ENCODE measurements at places on chromosomes 11 and 22.
A peak's percentile ranks its signal among the peaks of the same experiment; 100 is the strongest.

- DNase-seq = no peak
- H3K36me3 ChIP-seq = no peaks in the 10 kb centered on the region
- no peaks in the 10 kb centered on the region for H3K27me3 ChIP-seq
- no peak overlapping the region for H3K27ac ChIP-seq
- no peak overlapping the region for H3K4me3 ChIP-seq
- no peaks in the 10 kb centered on the region for H3K4me1 ChIP-seq
Observed at GRCh38 chr11:41003339-41004282, 455.8 kb downstream of the LRRC4C start.

DNA sequence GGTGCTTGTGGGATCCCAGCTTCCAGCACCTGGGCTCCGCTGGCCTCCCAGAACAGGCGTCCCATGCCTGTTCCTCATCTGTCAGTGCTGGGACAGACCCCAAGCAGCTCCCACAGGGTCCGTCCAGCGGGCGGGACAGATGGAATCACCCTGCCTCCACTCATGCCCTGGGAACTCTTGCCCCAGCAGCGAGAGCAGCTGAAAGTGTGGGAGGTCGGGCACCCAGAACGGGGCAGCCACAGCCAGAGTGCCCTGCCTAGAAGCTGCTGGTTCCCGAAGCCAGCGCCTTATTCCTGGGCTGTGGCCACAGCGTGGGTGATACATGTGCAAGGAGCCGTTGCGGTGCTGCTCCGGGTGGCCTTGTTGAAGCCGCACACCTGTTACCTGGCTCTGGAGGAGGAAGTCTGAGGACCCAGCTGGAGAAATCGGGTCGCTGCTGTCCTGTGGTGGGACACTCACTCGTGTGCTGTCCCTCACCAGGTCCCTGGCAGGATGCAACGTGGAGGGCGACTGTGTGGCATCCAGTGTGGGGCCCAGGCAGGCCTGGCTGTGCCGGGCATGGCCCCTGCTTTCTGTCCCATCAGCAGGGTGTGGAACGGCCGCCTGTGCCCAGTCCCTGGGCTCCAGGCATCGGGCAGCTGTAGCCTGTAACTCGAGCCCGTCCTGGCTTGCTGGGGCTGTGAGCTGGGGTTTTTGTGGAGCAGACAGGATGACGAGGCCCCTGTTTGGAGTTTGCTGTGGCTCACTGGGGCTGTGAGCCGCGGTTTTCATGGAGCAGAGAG is 16.2 kb downstream of the GRAMD4 start:
- peak overlapping the region; percentile 51 for H3K27ac ChIP-seq
- H3K4me1 ChIP-seq = peaks cover 59% of the 10 kb centered on the region
- no peaks in the 10 kb centered on the region for H3K36me3 ChIP-seq

DNA sequence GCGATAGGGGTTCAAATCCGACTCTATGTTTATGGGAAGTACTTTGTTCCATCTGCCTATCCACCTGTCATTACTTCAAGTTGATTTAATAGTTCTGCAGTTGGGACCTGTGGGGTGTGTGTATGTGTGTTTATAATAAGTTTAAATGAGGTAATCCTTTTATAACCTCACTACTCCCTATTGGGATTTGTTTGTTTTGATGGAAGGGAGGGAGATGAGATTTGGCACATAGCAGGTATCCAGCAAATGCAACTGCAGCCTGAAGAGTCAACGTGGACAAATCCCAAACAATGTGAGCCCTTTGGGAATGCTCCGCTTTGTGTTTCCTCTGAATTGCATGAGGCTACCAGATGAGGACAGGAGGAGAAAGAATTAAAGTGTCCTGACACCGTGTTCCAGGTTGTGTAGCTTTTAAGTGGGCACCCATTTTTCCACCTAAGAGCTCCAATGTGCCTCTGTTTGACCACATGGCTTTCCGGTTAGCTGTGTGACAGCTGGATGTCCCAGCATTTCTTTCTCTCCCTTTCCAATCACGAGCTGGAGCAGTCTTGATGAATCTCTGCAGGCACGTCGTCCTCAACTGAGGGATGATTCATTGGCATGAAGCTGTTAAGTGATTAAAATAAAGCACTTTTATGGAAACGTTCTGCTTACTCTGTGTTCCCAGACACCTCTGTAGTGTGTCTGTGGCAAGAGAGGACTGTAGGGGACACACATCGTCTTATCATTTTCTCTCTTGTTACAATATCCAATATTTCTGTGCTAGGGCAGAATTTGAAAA is 610.7 kb downstream of the NTM start:
- no peak overlapping the region for H3K27ac ChIP-seq
- no peak overlapping the region for H3K4me3 ChIP-seq
- H3K4me1 ChIP-seq = no peaks in the 10 kb centered on the region
- no peaks in the 10 kb centered on the region for H3K36me3 ChIP-seq
- no peaks in the 10 kb centered on the region for H3K27me3 ChIP-seq
- DNase-seq = no peak

GRCh38 chr11:104369761-104370160 is 205.8 kb upstream of the PDGFD start:
- no peak for DNase-seq
- no peak overlapping the region for H3K27ac ChIP-seq
- no peaks in the 10 kb centered on the region for H3K36me3 ChIP-seq
- no peaks in the 10 kb centered on the region for H3K4me1 ChIP-seq

- no peak overlapping the region for H3K4me3 ChIP-seq
- H3K27me3 ChIP-seq = no peaks in the 10 kb centered on the region
- H3K27ac ChIP-seq = no peak overlapping the region
- DNase-seq = no peak
- H3K4me1 ChIP-seq = no peaks in the 10 kb centered on the region
Observed at GRCh38 chr11:48028914-48029680, 48.7 kb downstream of the PTPRJ start.

- no peak for DNase-seq
- H3K4me3 ChIP-seq = no peak overlapping the region
- no peak overlapping the region for H3K27ac ChIP-seq
- peaks cover 35% of the 10 kb centered on the region for H3K27me3 ChIP-seq
- H3K36me3 ChIP-seq = no peaks in the 10 kb centered on the region
- 0 out of 2 replicates have a peak, but pooled peaks cover 10% of the 10 kb centered on the region for H3K4me1 ChIP-seq
Observed at GRCh38 chr11:2164861-2165555, 4.0 kb upstream of the INS start.

DNA sequence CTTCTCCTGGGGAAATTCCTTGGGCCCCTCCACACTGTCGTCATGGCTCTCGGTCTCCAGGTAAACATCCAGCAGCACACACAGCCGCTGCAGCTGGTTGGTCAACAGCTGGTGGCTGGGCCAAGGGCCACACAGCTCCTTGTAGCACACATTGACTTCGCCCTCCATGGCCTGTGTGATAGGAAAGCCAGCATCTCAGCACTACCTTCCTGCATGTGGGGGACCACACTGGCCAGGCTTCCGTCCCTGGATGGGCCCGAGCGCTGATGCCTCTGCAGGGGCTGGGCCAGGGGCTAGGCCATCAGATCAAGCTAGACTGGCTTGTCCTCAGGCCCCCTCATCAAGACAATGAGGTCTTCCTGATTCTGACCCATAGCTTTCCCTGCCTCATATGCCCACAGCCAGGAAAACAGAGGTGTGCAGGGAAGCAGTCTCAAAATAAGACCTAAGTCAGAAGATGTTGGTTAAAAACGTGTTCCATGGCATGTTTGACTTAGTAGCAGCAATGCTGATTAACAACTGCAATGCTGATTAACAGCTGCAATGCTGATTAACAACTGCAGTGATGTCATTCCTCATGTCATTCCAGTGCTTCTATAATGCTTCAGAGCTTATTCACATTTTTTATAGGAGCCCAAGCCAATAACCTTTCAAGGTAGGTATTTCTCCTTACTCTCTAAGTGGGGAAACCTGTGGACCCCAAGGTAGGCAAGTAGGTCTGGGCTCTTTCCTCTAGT is 31.3 kb downstream of the NEFH start:
- H3K4me3 ChIP-seq = no peak overlapping the region
- H3K4me1 ChIP-seq = no peaks in the 10 kb centered on the region
- H3K27me3 ChIP-seq = no peaks in the 10 kb centered on the region
- no peak for DNase-seq
- no peak overlapping the region for H3K27ac ChIP-seq

GRCh38 chr11:60263402-60263801 is 17.1 kb upstream of the MS4A4A start:
- no peak for DNase-seq
- H3K4me1 ChIP-seq = no peaks in the 10 kb centered on the region
- H3K27ac ChIP-seq = no peak overlapping the region
- H3K27me3 ChIP-seq = no peaks in the 10 kb centered on the region
